ENCODE measurements at places on chromosomes 13 and 19.

DNA sequence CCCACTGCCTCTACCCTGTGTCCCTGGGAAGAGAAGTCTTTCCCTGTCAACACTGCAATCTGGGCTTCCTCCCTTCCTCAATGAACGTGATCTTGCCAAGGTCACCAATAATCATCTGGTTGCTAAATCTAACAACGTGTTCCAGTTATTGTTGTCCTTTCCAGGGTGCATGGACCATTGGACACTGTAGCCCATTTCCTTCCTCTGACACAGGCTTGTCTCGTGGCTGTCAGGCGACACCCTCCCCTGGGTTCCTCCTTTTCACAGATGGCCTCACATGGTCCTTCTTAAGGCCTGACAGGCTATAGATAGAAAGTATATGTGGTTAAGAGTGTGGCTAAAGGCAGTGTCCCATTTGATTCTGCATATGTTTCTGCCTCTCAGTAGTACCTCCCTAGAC is 67.7 kb upstream of the STARD13 start:
- no peak for DNase-seq

DNA sequence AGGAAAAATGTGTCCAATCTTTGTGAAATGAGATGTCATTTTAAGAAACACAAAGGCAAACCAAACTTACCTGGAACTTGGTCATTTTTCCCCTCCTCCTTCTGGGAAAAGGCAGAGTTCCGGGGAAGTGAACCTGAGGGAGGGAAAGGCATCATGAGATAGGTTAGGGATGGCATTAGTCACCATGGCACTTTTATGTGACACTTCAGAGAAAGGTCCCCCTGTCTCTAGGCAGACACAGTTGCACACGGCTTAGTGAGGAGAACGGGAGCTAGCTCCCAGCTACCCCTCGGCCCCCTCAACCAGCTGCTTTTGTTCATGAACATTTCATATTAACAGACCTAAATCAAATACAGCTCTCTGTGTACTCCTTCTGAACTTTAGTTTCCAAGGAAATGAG is 1.5 kb downstream of the ZNF235 start:
- no peak for DNase-seq

- no peak for DNase-seq
Observed at GRCh38 chr19:2254064-2254872, 1.9 kb downstream of the JSRP1 start.

- DNase-seq: no peak
Observed at GRCh38 chr19:43639519-43640423, at the start of gene CADM4. Gene CADM4 (minus strand): TSS chr19:43639850. CDS start chr19:43639790, 60 bp downstream.

DNA sequence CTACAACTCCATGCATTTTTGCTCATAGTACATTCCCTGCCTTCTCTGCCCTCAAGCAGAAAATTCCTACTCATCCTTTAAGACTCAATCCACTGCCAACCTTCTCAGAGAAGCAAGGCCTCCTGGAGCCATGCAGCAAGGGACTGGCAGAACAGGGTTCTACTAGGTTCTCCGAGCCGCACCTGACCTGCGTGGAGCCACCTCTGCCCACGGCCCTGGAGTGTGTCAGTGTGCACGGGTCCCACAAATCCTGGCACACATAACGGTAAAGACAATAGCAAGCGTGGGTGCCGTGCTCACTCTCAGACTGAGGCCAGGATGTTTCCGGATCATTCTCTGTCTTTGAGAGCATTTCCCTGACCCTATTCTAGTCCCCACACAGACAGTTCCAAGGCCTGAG is 30.0 kb downstream of the SOX1 start:
- no peak for DNase-seq

GRCh38 chr19:46866407-46867136 is 5.8 kb downstream of the ARHGAP35 start:
- DNase-seq: no peak

DNA sequence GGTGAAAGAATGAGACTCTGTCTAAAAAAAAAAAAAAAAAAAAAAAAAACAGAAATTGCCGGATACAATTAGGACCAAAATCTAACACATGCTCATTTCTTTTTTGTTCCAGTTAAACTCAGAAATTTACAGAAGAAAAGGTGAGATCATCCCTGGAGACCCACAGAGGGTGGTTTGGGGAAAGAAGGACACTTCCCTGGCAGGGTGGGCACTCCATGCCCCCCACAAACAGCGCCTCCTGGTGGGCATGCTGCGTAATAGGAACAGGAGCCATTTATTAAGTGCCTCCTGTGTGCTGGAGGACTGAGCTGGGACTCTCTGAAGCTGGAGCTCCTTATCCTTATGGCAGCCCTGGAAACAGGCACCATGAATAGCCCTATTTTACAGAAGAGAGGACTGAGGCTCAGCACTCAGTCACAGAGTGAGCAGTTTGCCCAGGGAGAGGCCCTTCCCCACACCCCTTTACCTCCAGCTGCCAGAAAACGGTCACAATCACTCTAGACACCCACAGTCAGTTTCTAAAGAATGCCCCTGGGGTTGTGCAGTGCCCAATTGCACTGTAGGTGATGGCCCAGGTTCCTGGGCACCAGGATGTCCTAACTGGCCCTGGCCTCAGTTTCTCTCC is 10.1 kb downstream of the C19orf38 start:
- no peak for DNase-seq

DNA sequence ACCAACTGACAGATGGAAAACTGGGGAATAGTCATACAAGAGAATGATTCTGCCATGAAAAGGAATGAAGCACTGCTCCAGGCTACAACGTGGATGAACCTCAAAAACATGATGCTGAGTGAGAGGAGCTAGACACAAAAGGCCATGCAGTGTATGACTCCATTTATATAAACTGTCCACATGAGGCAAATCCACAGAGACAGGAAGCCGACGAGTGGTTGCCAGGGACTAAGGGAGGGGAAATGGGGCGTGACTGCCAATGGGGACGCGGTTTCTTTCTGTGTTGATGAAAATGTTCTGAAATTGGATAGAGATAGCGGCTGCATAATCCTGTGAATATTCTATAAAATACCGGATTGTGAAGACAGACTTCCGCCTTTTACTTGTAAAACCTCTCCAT is 10.2 kb downstream of the SMIM7 start:
- DNase-seq: no peak

- peak; percentile 42 for DNase-seq
Observed at GRCh38 chr13:24254146-24254841, 55.1 kb upstream of the C1QTNF9 start.

GRCh38 chr13:23799945-23800344 is 89.3 kb downstream of the MIPEP start:
- DNase-seq: no peak

DNA sequence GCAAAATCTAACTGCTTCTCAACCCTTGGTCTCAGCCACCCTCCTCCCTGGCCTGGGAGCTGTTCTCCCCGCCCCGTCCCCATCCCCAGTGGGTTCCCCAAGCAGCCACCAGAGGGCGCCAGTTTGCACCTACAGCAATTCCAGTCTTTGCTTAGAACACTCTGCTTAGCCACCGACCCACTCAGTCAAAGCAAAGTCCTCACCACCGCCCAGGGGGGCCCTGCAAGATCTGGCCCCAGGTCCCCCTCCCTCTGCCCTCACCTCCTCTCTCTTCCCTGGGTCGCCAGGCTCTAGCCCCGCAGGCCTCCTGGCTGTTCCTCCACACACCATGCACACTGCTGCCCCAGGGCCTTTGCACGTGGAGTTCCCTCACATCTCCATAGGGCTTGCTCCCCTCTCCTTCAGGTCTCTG is 12.4 kb downstream of the TMEM143 start:
- DNase-seq: no peak

GRCh38 chr13:30523211-30523610 is 57.5 kb upstream of the HMGB1 start:
- DNase-seq: no peak

DNA sequence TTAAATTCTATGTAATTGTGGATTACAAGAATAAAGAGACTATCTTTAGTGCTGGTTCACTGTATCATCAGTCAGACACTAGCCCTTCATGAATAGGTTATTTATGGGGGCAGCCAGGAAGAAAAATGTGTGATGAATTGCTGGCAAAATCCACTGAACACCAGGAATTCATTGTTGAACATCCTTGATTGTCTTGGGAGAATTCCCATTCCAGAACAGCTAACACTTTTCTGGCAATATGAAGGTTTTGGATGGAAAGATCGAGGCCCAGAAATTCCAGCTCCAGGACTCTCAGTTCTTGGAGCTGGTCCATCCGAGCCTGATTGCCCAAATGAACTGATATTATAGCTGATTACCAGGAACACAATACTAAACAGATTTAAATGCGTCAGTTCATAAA is 11.5 kb upstream of the SPART start:
- no peak for DNase-seq

DNA sequence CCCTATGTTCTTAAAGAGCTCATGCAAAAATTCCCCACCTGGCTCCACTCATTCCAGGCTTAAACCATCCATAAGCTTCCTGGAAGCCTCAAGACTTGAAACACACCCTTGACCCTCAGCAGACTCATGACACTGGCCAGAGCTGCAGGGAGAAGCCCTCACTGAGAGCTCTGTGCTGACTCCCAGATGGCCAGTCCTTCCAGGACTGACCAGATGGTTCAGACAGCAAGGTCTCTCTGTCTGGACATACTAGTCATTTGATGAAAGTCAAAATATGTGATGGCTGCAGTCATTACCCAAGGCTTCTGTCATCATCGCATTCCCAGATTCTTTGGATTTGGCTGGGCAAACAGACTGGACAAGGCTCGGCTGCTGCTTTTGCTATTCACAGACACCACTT is 397.4 kb downstream of the FOXO1 start:
- no peak for DNase-seq

DNA sequence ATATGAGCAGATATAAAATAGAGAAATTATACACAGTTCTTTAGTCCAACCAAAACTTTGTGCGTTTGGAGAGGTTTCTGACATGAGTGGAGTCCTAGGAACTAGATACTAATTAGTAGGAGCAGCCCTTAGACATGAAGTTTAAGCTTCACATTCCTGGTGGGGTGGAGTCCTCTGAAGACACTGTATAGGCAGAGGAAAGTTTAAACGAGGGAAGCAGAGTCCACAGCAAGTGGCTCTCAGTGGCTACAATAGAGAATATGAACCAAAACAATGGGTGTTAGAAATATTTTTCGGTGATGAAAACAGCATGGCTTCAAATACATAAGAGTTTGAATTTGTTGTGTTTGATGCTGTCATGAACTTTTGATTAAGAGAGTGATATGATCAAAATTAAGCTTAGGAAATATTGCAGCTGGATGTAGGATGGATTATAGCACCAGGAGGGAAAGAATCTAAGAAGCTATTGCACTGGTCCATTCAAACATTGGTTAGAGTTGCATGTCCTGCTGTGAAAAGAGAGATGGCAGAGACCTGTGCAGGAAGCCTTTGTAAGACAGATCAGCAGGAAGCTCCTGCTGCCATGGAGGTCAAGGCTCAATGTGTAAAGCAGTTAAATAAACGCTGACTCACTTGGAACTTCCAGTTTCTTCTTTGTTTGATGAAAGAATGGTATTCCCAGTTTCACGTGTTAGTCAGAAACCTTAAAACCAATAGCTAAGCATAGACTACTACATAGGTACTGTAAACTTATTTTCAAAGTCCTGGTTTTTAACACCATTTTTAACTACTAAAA is 175.2 kb downstream of the TDRD3 start:
- DNase-seq: no peak

GRCh38 chr19:13689085-13689484 is 75.2 kb upstream of the MRI1 start:
- no peak for DNase-seq

DNA sequence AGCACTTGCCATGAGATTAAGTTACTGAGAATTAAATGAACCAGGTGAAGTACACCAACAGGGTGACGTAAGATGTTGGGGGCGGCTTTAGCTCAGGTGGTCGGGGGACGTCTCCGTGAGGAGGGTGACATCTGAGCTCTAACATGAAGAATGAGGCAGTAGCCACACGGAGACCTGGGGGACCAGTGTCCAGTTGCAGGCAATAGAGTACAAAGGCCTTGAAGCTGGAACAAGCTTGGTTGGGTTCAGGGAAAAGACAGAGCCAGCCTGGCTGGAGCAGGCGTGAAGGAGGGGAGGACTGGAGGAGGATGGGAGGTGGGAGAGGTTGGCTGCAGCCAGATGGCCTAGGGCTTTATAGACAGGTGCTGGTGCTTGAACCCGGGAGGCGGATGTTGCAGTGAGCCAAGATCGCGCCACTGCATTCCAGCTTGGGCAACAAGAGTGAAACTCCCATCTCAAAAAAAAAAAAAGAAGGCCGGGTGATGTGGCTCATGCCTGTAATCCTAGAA is 1.6 kb downstream of the SPINT2 start:
- DNase-seq: no peak

- no peak for DNase-seq
Observed at GRCh38 chr13:27772651-27773425, 19.4 kb upstream of the GSX1 start.

DNA sequence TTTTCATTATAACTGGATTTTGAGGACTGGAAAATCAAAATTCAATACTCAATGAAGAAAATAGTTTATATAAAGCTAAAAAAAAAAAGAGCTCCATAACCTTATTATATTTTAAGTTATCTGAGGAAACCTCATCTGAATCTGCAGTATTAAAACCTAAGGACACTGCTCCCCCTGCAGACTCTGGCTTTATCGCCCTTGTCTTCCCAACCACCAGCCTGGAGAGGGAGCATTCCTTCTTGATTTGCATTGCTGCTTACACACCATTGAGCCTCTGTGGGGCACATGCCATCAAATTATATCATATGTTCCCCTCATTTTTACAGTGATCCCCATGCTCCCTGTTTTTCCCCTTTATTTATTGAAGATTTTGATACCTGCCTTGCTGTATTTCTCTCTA is 871.4 kb upstream of the GPC6 start:
- no peak for DNase-seq

DNA sequence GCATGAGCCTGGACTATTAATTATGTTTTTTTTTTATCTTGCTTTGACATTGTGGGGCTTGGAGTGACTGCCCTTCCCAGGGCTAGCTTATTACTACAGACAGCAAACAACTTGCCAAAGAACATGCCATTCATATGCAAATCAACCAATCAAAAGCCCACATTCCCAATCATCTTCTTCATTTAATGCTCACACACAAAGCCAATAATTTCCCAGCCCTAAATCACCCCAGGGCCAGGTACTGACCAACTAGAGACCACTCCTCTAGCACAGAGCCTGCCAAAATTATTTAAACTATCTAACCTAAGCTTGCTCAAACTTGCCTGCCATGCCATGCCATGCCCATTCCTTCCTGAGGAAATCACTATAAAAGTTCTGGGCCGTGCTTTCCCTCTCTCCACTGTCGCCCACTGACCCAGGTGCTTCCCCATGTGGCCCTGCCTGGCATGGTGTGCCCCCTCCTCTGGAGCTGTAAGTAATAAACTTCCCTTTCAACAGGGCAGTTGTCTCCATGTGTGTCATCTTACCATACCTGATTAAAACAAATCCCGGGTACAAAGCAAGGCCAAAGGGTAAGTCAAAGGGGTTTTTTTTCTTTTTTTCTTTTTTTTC is 15.7 kb downstream of the PBX4 start:
- no peak for DNase-seq

- no peak for DNase-seq
Observed at GRCh38 chr19:5969476-5969875, 8.5 kb downstream of the RANBP3 start.

- no peak for DNase-seq
Observed at GRCh38 chr13:99276706-99277105, 18.5 kb upstream of the GPR18 start.

Measured in stimulated activated CD8-positive, alpha-beta memory T cell treated with anti-CD3 and anti-CD28 coated beads, Interleukin-15, amount 100 ng/mL, for 48 hours (primary cell).